Fibroblast of mammary gland (primary cell): ENCODE measurements at places on chromosomes 5 and 9.

DNA sequence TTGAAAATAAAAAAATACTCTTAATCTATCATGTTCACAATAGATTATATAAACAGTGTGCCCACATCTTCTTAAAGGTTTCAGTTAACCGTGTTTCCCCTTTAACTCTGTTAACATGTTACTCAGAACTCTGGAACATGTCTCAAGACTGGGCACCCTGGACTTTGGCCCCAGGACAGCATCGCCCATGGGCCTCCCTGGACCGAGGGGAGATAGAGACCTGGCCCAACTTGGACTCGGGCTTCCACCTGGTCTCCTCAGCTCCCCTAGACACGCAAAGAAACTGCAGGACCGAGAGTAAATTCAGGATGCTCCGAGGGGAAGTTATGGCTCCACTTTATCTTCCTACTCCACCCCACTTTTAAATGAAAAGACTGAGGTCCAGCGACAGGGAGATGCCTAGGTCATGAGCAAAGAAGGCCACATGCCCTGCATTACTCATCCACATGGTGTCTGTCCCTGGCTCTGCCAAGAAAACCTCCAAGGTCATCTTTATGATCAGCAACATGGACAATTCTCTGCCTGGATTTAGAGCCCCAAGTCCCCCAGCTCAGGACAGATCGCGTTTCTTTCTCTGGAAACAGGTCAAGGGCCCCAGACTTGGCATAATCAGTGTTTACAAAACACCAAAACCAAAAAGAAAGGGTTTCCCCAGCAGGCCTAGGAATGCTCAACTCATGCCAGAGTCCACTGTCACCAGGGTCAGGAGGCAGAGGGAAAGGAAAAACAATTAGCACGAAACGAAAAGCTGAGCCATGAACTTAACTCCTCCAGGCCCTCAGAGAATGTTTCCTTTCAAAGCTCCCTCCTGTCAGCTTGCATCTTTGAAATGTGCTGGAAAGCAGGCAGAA, 17.4 kb downstream of the GPX3 start:
- peak; percentile 68 for DNase-seq

DNA sequence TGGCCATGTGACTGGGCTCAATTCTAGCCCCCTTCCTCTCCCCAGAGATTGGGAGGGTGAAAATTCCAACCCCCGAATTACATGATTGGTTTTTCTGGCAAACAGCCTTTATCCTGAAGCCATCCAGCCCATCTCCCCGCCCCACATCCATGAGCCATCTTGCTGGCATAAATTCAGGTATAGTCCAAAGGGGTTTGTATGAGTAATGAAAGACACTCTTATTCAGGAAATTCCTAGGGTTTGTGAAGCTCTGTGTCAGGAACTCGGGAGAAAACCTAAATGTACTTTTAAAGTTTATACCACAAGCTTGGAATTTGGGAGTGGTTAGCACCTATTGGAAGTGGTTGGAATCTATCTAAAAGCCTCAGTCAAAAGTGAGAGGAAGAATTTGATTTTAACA, 80.6 kb upstream of the SIMC1 start:
- peak; percentile 75 for DNase-seq

GRCh38 chr9:112520656-112521055, 34.0 kb downstream of the KIAA1958 start:
- DNase-seq: no peak

GRCh38 chr5:119360905-119361593, 5.2 kb downstream of the TNFAIP8 start:
- DNase-seq: peak; percentile 80

DNA sequence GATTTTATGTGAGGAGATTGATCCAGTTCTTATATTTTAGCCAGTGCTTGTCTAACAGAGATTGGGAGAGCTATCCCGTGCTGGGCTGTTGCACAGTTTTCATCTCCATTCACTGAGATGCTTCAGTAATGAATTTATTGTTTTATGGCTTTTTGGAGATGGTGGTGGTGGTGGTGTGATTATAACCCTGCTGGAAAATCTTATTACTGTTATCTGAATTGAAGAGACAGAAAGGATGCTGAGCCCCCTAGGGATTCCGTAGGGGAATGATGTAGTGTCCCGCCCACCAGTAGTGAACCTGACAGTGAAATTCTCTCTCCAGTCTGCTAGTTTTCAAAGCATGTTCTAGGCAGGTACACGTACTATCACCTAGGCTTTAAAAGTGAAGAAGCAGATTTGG, 1.9 kb downstream of the RAI14 start:
- peak; percentile 60 for DNase-seq

GRCh38 chr9:26949637-26950069, 2.6 kb upstream of the PLAA start:
- DNase-seq: peak; percentile 64

- DNase-seq: no peak
These were observed 36.2 kb downstream of the SNX18 start for GRCh38 chr5:54553659-54554207.

DNA sequence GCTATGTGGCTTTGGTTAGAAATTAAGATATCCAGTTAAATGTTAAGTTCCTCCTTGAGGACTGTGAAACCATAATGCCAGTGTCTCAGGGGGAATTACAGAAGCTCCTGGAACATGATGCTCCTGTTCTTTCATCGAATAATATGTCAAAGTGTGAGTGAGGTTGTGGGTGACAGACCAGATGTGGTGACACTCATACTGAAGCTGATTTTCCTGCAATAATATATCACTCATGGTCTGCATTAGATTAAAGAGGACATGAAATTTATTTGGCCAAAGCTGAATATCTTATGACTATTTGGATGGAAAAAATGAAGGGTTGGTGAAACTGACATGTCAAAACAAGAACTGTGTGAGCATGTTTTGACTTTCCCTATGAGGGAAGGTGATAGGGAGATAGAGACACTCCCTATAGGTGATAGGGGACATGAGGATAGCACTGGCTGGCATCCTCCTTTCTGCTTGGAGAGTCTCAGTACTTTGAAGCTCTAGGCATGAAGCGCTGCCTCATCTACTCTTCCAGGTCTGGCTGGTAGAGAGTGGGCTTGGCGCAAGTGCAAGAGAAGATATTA, 173.5 kb downstream of the ARHGEF28 start:
- no peak for DNase-seq

DNA sequence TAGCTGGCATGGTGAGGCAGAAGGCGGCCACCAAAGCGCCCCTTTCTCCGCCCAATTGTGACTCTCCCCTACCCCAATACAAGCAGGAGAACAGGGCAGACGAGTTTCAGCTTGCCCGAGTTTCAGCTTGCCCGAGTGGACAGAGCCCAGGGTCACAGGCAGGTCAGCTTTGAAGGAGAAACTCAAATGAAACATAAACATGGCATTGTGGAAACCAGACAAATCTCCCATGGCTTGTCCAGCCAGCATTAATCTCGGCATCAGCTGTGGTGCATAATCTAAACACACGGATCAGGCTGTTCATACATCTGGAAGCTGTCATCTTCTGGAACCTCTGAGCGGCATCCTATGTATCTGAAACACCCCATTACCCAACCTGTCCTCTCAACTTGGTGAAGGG, 16.9 kb downstream of the PTCH1 start:
- no peak for DNase-seq

GRCh38 chr5:66538126-66538525, 58.1 kb upstream of the MAST4 start:
- no peak for DNase-seq

DNA sequence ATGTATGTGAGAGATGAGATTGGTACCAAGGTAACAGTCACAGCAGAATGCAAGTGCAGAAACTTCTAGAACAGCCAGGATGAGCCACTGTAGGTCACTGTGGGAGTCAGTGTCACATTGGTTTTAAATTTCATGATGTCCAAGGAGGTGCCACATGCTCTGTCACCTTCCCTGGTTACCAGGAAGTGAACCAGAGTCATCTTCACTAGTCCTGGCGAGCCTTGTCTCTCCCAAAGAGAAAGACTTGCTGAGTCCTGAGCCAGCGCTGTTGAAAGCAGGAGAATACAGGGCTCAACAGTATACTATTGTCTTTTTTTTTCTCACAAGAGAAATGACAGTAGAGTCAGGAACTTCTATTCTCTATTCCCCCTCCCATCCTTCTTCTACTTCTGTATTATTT, 615.5 kb downstream of the RAB3C start:
- no peak for DNase-seq

GRCh38 chr5:7837403-7837802, 13.5 kb downstream of the CFAP90 start:
- DNase-seq: no peak

- DNase-seq: no peak
These were observed 39.8 kb upstream of the CRB2 start for GRCh38 chr9:123316053-123316718.

DNA sequence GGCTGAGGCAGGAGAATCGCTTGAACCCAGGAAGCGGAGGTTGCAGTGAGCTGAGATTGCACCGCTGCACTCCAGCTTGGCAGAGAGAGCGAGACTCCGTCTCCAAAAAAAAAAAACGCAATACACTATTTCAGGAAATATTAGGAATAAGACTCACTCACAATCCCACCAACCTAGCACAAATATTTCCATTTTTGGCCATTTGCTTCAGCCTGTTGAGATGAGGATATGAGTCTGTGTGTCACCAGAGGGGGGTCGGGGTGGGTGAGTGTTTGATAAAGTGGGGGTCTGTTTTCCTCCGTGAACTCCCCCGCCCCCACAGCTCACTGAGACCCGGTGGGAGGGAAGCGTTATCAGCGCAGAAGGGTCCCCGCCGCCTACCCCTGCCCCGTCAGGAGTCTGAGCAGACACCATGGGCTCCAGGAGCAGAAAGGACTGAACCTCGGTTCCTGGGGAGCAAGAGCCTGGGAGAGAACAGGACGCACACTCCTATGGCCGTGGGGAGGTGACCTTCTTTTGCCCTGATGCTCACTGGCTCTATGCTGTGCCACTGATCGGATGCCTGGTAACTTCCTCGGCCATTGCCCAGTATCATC, 153.8 kb upstream of the PHYKPL start:
- DNase-seq: no peak

DNA sequence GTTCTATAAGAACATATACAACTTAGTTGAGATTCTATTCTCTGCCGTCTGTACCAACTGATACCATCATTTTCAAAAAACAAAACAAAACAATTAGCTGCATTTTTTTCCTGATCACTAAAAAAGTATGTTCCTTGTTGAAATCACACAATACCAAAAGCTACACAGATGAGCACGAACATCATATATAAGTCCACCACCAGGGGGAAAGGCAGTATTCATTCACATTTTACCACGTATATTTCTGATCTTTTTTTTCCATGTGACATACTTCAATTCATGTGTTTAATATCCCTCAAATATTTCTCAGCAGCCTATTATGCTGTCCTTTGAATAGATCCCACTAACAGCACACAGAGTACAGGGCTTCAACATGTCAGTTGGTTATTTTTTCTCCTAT, 40.6 kb downstream of the IRX2 start:
- peak; percentile 40 for DNase-seq

DNA sequence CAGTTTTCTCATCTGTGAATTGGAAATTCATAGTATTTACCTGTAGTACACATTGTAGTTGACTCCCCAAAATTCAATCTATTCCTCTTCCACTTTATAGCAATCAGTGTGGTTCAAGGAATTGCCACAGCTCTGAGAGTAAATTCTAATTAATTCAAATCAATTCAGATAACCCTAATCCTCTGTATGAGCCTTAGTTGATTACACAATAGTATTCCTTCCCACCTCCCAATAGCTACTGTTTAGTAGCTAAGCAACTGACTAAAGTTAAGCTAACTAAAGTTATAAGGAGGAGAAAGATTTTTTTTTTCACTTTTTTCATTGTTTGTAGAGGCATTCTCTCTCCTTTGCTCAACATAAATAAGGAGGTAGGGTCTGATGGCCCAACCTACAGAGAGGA, 77.5 kb downstream of the ARRDC3 start:
- DNase-seq: no peak

DNA sequence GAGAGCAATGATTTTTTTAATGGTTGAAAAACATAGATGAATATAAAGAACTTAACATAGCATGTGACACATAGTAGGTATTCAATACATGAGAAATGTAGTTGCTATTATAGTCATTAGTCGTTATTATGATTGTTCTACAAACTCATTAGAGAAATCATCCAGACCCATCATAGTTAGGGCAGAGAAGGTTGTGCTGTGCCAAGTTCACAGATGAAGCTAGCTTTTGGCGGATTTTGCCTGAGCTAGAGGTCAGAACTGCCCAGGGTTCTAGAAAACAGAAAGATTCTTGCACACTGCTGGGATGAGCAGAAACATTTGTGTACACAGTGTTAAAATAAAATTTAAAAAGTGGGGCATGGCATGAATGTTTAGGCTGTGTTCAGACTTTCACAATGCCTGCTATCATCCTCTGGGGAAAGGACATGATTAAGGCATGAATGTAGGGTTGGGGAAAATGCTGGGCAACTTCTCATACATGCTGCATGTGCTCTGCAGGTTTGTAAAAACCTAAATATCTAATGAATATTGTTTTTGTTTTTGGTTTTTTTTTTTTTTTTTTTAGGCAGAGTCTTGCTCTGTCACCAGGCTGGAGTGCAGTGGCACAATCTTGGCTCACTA, 33.3 kb upstream of the RAD23B start:
- peak; percentile 38 for DNase-seq

GRCh38 chr9:37210737-37211523, 90.6 kb downstream of the ZCCHC7 start:
- peak; percentile 11 for DNase-seq

DNA sequence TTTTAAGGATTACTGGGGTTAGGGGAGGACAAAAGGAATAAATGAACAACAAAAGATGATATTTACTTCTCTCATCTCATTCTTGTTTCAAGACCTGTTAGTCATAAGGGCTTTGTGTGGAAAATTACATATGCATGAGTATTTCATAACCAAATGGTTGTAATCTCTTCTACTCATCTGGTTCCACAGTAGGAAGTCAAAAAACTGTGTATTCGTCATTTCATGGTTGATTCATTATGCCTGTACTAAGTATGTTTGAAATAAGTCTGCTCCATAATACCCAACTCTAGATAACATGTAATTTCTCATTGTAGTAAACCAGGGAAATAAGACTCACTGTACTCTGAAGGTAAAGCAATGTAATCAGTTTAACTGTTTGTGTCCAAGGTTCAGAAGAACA, 212.9 kb downstream of the ARRDC3 start:
- DNase-seq: peak; percentile 91

- no peak for DNase-seq
These were observed 26.2 kb downstream of the RAD23B start for GRCh38 chr9:107309271-107309670.

DNA sequence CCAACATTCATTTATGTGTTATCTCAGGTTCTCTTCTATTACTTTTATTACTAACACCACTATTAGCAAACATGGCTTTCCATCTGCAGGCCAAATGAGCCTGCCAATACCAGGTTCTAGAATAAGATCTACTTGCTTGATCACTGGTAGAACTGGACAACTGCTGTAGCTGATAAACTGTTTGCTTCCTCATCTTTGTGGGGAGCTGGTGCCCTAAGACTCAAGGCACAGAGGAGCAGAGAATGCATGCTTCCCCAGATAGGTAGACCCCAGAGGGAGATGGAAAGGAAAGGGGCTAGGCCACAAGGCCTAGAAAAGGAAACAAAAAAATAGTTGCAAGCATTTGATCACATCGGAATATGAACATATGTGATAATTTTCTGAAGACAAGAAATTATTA, 30.7 kb upstream of the AUH start:
- no peak for DNase-seq

GRCh38 chr5:140220032-140220697, 45.2 kb downstream of the CYSTM1 start:
- DNase-seq: peak; percentile 61

- DNase-seq: no peak
These were observed 47.8 kb downstream of the PAM start for GRCh38 chr5:102802708-102803458.

- no peak for DNase-seq
These were observed 226.0 kb upstream of the ATP10B start for GRCh38 chr5:161077936-161078545.
